Left lobe of liver (tissue), 2 donors: ENCODE measurements at places on chromosomes 5 and 9. TPM values are rescaled to one million over a fixed set of nuclear protein-coding genes. Genes with fewer than 3 reads are reported as not detected.
A peak's percentile ranks its signal among the peaks of the same experiment; 100 is the strongest.

- no peak for DNase-seq
Observed at GRCh38 chr5:171521679-171522078, 102.2 kb downstream of the FGF18 start.

PCDH12 gene
- 3.0 TPM for total RNA-seq

DNA sequence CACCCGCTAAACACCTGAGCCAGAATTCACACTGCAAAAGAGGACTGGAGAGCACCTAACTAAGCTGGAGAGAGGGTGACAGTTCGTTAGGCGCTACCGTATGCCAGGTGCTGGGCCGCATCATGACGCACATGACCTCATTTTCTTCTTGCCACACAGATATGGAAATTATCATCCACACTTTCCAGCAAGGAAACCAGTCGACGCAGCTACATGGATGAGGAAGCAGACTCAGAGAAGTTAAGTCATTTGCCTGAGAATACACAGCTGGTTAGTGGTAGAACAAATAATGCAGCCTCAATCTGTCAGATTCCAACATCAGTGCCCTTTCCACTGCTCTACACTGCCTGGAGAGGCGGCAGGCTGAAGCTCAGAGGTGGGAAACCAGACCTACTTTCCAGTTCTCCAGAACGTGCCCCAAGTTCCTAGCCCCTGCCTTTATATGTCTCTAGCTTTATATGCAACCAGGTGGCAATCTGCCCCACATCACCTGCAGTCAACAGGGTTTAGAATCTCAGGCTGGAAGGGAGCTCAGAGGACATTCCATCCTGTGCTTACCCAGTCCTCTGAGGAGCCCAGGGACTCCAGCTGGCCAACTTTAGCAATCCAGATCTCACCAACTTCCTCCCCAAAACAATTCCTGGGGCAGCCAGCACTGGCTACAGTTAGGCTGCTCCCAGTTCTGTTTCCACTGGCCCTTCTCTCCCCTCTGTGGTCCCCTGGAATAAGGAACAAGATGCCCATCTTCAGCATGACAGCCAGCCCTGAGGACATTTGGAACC, 8.8 kb downstream of the TNIP1 start:
- DNase-seq: no peak

LOX gene
- 2.1 TPM for total RNA-seq

ECM2 gene
- 21.0 TPM for total RNA-seq

DNA sequence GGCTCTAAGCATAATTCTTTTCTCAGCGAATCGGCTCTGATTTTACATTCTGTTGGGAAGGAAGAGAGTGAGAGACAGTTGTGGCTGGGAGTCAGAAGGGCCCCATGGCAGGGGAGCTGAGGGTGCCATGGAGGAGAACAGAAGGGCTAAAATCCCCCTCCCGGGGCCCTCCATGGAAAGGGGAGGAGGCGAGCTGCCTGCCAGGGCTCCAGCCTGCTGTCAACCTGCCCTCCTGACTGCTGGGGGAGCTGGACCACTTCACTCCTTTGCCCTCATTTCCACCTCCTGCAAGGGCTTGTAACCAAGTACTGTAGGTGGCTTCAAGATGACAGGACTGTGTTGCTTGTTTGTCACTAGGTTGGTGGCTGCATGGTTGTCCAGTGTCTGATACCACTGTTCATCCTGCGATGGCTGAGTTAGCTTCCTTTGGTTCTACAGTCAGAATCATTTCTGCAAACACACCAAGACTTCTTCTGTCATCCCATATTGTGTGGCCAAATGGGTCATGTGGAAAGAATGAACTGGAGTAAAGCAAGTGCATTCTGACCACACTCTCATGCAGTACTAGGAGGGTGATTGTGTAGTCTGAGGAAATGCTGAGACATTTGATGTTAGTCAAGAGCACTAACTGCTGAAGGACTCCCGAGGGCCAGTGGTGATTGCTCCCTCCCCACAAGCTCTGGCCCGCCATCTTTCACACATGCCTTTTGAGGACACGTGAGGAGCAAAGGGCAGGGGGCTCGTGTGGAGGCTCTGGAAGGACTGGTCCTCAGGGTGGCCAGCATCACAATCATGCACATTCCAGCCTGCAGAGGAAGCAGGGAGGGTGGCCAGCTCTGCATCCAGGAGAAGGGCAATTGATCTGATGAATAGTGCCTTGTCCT, 307.2 kb downstream of the GADD45G start:
- DNase-seq: peak; percentile 24

GRCh38 chr5:135593886-135594285, 15.1 kb upstream of the CXCL14 start:
- peak; percentile 6 for DNase-seq

DNA sequence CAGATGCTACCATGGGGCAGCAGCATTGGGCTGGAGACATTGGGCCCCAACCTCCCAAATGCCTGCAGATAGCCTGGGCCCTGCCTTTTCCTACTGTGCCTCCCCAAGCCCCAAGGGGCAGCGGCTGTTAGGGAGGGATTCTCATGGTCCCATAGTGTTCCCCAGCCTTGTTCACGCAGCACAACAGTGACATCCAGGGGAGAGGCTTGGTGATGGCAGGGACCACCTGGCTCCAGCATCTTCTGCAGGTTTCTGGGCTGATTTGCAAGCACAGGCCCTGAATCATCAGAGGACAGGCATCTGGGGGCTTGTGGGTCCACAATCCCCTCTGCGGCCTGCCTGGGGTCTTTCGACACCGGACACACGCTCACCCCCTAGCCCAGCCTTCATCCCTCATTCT, 354.6 kb downstream of the SLIT3 start:
- DNase-seq: no peak

GRCh38 chr5:172104801-172105701, 83.0 kb downstream of the STK10 start:
- no peak for DNase-seq

DNA sequence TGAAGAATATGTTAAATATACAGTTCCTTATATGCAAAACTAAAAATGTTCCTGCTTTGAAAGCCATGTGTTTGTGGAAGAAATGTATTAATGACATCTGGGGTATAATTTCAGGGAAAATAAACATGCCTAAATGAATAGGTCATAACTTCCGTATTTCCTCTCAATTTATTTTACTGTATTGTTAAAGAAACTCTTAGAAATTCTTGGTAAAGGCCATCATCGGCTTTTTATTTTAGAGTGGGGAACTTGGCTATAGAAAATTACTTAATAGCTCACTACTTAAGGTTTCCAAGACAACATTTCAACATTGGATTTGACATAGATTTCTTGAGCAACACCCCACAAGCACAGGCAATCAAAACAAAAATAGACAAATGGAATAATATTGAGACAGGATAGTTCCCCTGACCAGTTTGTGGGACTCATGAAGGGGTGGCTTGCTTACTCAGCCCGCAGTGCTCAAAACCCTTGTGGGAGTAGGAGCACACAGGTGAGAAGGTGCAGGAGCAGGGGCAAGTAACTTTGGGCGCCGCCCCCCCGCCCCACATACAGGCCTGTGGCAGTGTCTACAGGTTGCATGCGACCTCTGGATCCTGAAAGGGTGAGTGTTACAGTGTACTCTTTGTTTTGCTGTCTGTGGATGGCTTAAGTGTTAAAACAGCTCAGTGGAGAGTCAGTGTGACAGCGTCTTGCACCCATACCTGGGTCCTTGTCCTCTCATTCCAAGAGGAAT, 891.4 kb upstream of the C9orf72 start:
- no peak for DNase-seq

GRCh38 chr9:94175669-94176068, 83.4 kb upstream of the ZNF169 start:
- no peak for DNase-seq

- no peak for DNase-seq
Observed at GRCh38 chr5:164356790-164357189, 851.4 kb downstream of the MAT2B start.

GRCh38 chr9:132401824-132402223, 4.8 kb downstream of the TTF1 start:
- DNase-seq: no peak

ST8SIA4 gene
- 1.7 TPM for total RNA-seq

- no peak for DNase-seq
Observed at GRCh38 chr9:94809778-94810177, 83.3 kb downstream of the AOPEP start.

MYOZ3 gene
- total RNA-seq: 0.18 TPM

DDX4 gene
- total RNA-seq: not detected

DNA sequence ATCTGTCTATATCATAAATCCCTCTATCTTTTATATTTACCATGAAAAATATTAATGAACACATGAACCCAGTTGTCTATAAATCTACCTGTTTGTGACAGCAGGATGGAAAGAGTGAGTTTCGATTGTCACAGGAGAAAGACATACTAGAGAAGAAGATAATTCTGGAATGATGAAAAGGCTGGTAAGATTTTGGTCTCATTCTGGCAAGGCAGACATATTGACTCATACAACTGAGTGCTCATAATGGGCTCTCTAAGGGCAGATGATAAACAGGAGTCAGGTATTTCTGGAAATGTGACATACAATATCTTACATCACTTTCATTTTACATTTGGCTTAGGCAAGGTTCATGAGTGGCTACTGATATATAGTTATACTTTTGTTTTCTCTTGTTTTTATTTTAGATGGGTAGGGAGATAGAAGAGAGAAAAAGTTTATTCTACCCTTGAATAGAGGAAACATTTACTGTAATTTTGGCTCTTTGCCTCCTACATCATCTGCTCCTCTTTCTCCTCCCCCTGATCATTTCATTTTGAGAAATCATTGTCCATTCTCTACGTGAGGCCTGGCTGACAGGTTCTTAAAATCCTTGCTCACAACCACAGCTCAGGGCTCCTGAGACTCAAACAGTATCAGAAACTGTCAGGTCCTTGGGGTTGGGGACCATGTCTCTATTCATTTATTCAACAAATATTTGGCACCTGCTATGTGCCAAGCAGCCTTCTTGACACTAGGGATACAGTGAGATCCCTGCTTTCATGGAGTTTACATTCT, 14.4 kb downstream of the ELOVL7 start:
- DNase-seq: no peak

GRCh38 chr9:133278161-133279114, 3.4 kb upstream of the ABO start:
- peak; percentile 26 for DNase-seq

- DNase-seq: no peak
Observed at GRCh38 chr5:133854554-133854953, 113.9 kb downstream of the C5orf15 start.

GRCh38 chr9:77769246-77769645, 121.1 kb upstream of the GNA14 start:
- no peak for DNase-seq

INSL4 gene
- total RNA-seq: not detected

- DNase-seq: no peak
Observed at GRCh38 chr5:107241841-107242240, 428.9 kb downstream of the EFNA5 start.

DNA sequence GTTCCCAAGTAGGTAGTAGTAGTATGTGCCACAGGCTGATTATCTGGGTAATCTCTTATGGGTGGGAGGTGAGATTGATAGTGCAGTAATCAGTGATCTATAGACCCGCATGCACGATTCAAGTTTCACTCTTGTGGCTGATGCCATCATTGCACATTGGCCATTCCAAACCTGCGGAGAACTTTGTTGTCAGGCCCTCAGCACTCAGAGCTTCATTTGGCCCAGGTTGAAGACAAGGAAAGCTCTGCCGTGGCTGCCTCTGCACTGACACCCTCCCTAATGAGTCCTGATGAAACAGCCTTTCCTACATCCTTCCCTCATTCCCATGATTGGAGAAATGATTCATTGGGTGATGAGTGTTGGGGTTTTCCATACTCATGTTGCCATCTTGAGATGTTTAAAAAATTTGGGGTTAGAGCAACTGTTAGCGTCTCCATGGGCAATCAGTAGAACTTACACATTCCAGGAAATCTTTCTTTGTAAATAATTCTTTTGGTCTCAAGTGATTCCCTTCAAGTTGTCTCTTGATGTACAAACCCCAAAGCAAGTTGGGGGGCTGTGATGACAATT, 22.9 kb downstream of the PROP1 start:
- no peak for DNase-seq

DNA sequence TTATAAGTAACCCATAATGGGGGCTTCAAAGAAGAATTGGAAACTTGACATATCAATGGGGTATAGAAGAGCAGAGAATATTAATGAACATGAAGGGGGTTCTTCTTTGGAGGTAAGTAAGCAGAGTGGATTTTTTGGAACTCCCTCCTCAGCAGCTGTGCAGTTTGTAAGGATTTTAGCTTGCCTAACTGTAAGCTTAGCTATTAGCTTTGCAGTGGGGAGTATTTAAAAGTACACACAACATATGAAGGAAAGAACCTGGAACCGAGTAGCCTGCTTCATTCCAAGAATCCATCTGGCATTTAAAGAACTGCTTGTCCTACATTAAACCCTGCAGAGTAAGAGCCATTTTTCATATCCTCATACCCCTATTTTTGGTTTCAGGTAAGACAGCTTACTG, 2.2 kb upstream of the PBX3 start:
- no peak for DNase-seq

GRCh38 chr5:133527311-133527710, 85.0 kb downstream of the FSTL4 start:
- no peak for DNase-seq

DNA sequence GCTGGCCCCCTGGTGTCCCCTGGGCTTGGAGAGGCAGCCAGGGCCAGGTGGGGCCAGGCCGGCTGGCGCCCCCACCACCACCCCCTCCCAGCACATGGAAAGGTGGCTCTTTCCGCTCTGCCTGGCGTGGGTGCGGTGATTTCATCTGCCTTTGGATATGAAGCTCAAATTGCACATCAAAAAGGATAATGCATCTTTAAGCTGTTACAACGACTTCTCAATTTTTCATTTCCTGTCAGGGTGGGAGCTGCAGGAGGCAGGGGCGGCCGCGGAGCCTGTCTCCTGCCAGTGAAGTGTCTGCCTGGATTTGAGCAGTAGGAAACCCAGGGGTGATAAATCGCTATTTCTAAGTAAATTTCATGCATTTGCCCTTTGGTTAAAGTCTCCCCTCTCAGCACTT, 169.2 kb upstream of the MVB12B start:
- DNase-seq: no peak

- DNase-seq: no peak
Observed at GRCh38 chr9:85900504-85901201, 40.3 kb upstream of the NAA35 start.

GRCh38 chr9:85610074-85610860, 131.5 kb downstream of the AGTPBP1 start:
- no peak for DNase-seq

GRCh38 chr5:53276825-53277224, 167.3 kb upstream of the MOCS2 start:
- no peak for DNase-seq

GRM6 gene
- total RNA-seq: not detected

- DNase-seq: peak; percentile 27
Observed at GRCh38 chr5:1448511-1449011, 3.3 kb upstream of the SLC6A3 start.

DNA sequence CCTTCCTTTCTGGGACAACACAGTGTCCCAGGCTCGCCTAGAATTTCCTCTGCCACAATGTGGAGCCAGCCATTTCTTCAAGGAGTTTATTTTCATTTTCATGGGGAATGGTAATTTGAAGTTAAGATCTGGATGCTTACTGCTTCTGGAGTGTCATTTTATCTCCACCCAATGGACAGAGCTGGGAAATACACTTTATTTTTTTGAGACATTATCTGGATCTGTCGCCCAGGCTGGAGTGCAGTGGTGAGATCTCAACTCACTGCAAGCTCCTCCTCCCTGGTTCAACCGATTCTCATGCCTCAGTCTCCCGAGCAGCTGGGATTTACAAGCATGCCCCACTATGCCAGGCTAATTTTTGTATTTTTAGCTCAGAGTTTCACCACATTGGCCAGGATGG, 12.7 kb upstream of the THG1L start:
- DNase-seq: no peak

- peak; percentile 67 for DNase-seq
Observed at GRCh38 chr5:159034083-159034824, 65.5 kb downstream of the EBF1 start.

GRCh38 chr5:73376618-73377170, 71.9 kb downstream of the FOXD1 start:
- DNase-seq: no peak

GRCh38 chr9:16030528-16031185, 477.8 kb downstream of the CCDC171 start:
- DNase-seq: no peak
